ENCODE measurements at places on chromosomes 16 and 17.

DNA sequence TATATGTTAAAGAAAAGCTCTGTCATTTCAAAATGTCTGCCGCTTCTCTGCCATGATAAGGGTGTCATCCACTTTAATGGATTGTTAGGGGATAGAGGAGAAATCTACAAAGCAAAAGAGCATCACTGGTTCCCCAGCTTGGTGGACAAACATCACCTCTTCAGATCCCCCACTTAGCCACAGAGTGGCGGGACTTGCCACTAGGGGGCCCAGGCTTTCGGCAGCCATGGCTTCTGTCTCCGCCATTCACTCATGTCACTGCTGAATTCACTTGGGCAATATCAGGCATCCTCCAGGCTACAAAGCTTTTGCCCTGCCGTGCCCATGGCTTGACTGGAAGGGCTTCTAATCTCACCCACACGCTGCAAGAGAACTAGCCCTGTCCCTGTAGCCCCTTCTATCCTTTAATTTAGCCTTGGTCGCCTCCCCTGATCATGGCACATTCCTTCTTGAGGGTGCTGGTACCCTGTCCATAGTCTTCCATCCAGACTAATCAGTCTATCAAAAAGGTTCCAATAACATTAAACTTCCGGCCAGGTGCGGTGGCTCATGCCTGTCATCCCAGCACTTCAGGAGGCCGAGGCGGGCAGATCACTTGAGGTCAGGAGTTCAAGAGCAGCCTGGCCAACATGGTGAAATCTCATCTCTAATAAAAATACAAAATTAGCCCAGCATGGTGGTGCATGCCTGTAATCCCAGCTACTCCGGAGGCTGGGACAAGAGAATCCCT, 34.7 kb downstream of the SBK1 start:
- peak; percentile 64 for DNase-seq

- DNase-seq = no peak
Measured at GRCh38 chr16:78434401-78434800, 334.9 kb downstream of the WWOX start.

GRCh38 chr16:59179446-59180082, 445.4 kb upstream of the GOT2 start:
- no peak for DNase-seq

- no peak for DNase-seq
Measured at GRCh38 chr17:21034340-21035235, 8.2 kb downstream of the USP22 start.

GRCh38 chr16:84194470-84195200, 3.7 kb downstream of the ADAD2 start:
- DNase-seq = no peak

DNA sequence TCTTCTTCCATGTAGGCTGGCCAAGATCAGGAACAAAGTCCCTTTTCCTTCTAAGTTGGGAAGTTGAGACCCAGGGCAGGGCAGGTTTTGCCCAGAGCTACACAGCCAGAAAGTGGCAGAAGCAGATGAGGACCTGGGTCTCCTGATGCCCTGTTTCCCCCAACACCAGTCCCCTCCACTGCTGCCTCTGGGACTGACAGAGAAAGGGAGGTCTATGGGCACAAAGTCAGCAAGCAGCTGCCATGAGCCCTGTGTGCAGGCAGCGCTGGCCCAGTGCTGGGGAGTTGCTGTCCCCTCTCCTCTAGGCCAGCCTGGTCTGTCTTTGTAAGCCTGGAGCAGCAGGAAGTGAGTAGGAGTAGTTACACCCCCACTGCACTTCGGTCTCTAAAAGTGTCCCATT, 46.9 kb upstream of the NKD1 start:
- no peak for DNase-seq

DNA sequence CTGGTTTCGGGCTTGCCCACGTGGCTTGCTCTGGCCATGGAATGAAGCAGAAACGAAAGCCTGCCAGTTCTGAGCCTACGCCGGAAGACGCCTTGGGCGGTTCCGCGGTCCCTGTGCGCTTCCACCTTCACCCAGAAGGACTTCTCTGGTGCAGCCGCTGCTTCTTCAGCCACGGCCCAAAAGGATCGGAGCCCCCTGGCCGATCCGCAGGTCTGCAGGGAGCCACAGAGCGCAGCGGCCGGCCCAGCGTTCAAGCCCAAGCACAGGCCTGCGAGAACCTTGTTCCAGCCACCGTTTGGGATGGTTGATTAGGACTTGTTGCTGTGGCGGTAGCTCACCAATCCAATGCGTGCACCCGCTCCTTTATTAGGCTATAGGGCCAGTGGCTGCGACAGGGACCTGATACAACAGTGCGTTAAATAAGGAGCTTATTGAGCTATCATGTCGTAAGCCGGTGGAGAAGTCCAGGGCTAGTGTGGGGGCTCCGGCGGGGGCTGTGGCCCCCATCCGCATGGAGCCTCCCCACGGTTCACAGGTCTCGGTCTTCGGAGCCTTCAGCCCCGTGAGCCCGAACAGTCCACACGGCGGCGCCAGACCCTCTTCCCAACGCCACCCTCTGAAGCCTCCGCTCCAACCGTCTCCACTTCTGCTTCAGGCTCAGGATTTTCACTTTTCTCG, 10.2 kb upstream of the MPP2 start:
- DNase-seq = peak; percentile 67

DNA sequence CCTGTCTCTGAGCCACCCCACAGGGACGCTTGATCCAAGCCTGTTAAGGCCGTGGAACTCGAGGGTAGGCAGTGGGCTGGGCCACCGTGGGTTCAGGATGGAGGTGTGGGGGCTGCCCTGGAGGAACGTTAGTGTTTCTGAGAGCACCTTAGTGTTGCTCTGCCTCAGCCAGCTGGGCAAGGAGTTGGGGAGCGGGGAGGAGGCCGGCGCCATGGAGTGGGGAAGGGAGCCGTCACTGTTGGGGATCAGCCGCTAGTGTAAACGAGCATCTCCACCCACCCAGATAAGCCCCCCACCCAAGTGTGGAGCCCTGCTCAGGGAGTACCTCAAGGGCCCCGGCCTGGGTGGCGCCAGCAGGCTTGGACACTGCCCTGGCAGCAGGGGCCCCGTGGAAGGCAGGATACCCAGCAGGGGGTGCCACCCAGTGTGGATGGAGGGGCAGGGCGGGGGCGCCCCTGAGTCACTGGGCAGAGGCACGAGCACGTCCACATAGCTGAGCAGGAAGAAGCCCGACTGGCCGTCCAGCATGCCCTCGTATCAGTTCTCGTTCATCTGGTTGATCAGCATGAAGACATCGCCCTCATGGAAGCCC, 98.6 kb downstream of the KPNA2 start:
- no peak for DNase-seq
